ENCODE measurements at places on chromosomes 3 and 15. TPM values are rescaled to one million over a fixed set of nuclear protein-coding genes. Genes with fewer than 3 reads are reported as not detected.

GRCh38 chr3:142628801-142629200, 32.6 kb downstream of the PLS1 start:
- DNase-seq: no peak

Gene GOLGA8T
- not detected for polyA plus RNA-seq

DNA sequence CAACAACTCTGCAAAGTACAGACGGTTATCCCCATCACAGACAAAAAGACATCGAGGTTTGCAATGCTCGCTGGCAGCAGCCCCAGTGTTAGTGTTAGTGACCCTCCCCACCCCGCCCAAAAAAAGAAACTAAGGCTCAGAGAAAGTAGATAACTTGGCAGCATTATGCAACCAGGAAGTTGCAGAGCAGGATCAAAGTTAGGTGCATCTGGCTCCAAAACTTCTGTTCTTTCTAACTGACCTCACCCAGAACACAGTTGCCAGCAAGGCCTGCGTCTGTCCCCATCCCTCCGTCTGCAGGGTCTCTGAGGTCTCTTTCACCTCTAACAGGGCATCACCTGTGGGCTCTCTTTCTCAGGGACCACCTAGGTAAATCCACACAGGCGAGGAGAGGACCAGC, 51.5 kb downstream of the BDH1 start:
- no peak for DNase-seq

Gene TTLL13
- polyA plus RNA-seq: not detected

GRCh38 chr3:160210799-160211221, 14.4 kb upstream of the C3orf80 start:
- DNase-seq: no peak

- no peak for DNase-seq
Measured at GRCh38 chr15:96218623-96219455, 111.7 kb upstream of the NR2F2 start.

Gene GPR160
- 18.3 TPM for polyA plus RNA-seq

DNA sequence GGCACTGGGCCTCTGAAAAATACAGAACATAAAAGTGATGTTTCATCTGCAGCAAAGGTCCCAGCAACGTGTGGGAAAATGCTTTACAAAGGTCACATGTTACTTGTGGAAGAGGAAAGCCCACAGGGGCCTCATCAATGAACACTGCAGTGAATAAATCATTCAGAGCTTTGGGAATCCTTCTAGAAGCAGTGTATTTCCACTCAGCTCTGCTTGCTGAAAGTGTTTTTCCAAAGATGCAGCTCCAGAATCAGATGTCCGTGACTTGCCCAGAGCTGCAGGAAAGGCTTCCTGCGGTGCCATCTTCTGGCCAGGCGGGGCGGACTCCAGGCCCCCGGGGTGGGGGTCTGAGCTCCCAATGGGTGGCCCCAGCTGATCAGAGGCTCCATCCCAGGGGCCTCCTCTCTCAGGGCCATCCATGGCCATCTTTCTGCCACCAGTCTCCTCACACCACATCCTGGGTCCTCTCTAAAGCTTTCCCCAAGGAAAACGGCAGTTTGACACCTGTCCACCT, 81.5 kb downstream of the C3orf70 start:
- DNase-seq: no peak

Gene GHSR
- polyA plus RNA-seq: not detected
